ENCODE measurements at places on chromosomes 4 and X. TPM values are rescaled to one million over a fixed set of nuclear protein-coding genes. Genes with fewer than 3 reads are reported as not detected.

The ANAPC4 gene
- polyA plus RNA-seq = 13.3 TPM

The HHIP gene
- not detected for polyA plus RNA-seq

The CNKSR2 gene
- polyA plus RNA-seq = not detected

The ARAF gene
- polyA plus RNA-seq = 53.5 TPM

The RAI2 gene
- polyA plus RNA-seq = not detected

The SLC49A3 gene
- 6.1 TPM for polyA plus RNA-seq

The MAGT1 gene
- polyA plus RNA-seq = 51.4 TPM

The ERAS gene
- polyA plus RNA-seq = not detected

The RIPPLY1 gene
- not detected for polyA plus RNA-seq

The BANK1 gene
- 1.3 TPM for polyA plus RNA-seq

The CTAG1B gene
- polyA plus RNA-seq = not detected

The PALLD gene
- 15.8 TPM for polyA plus RNA-seq

The PLXNB3 gene
- not detected for polyA plus RNA-seq

The LRAT gene
- polyA plus RNA-seq = not detected

The KIAA1210 gene
- not detected for polyA plus RNA-seq

The ACE2 gene
- polyA plus RNA-seq = not detected

The TAF9B gene
- 16.1 TPM for polyA plus RNA-seq

The UGT8 gene
- not detected for polyA plus RNA-seq

The TSPAN7 gene
- polyA plus RNA-seq = 0.16 TPM

The DCAF12L1 gene
- polyA plus RNA-seq = not detected

The SPANXC gene
- polyA plus RNA-seq = not detected

The SLC9B1 gene
- polyA plus RNA-seq = 3.2 TPM

The NKX3-2 gene
- not detected for polyA plus RNA-seq

The UNC5C gene
- not detected for polyA plus RNA-seq

The CLDN24 gene
- not detected for polyA plus RNA-seq

The ANOS1 gene
- polyA plus RNA-seq = not detected

The PDCL2 gene
- not detected for polyA plus RNA-seq

The STK32B gene
- not detected for polyA plus RNA-seq

The SCML1 gene
- polyA plus RNA-seq = 2.2 TPM

The IL2 gene
- not detected for polyA plus RNA-seq

The TMPRSS11A gene
- polyA plus RNA-seq = not detected

The TRPC5OS gene
- not detected for polyA plus RNA-seq

The RPS6KA3 gene
- polyA plus RNA-seq = 28.4 TPM

The MOB1B gene
- polyA plus RNA-seq = 1.9 TPM

The S100P gene
- not detected for polyA plus RNA-seq

The UCP1 gene
- polyA plus RNA-seq = not detected

The SNX12 gene
- 5.3 TPM for polyA plus RNA-seq

The DSPP gene
- polyA plus RNA-seq = not detected

The LIMCH1 gene
- polyA plus RNA-seq = not detected

The PTPN13 gene
- polyA plus RNA-seq = not detected

The CYTL1 gene
- 0.91 TPM for polyA plus RNA-seq

The DRD5 gene
- polyA plus RNA-seq = not detected

The SAGE1 gene
- polyA plus RNA-seq = not detected

The SMIM43 gene
- not detected for polyA plus RNA-seq

The TCEAL6 gene
- not detected for polyA plus RNA-seq

The BMX gene
- not detected for polyA plus RNA-seq

The EBP gene
- 233 TPM for polyA plus RNA-seq

The FOXR2 gene
- polyA plus RNA-seq = not detected

The POU4F2 gene
- polyA plus RNA-seq = not detected

The EREG gene
- not detected for polyA plus RNA-seq

The XPNPEP2 gene
- 0.60 TPM for polyA plus RNA-seq

The FGF2 gene
- not detected for polyA plus RNA-seq

The NLRP2B gene
- not detected for polyA plus RNA-seq

The MAGED4B gene
- not detected for polyA plus RNA-seq

The SLITRK4 gene
- polyA plus RNA-seq = not detected

The C1GALT1C1 gene
- 56.6 TPM for polyA plus RNA-seq

The GLRB gene
- polyA plus RNA-seq = not detected

The C4orf51 gene
- polyA plus RNA-seq = not detected

The RBM47 gene
- 0.49 TPM for polyA plus RNA-seq

The NIPAL1 gene
- polyA plus RNA-seq = not detected

All from immature natural killer cell (primary cell).